GM19239 (cell line): ENCODE measurements at places on chromosomes 5 and 9.
A peak's percentile ranks its signal among the peaks of the same experiment; 100 is the strongest.

DNA sequence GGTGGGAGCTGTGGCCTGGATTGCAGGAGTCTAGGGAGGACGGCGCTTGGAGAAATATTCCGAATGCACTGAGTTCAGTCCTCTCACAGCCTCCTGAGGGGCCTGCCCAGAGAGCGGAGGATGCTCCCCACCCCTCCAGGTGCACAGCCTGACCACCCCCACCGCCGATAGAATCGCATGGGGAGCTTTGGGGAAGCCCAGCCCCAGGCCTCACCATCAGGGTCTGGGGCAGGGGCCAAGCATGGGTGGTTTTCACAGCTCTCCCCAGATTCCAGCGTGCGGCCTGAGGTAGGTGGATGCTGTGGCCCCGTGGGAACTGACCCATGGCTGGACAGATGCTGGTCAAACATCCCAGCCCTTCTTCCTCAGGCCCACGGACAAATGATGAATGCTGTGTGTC lies 79.9 kb upstream of the OLFM1 start:
- DNase-seq, result no peak

DNA sequence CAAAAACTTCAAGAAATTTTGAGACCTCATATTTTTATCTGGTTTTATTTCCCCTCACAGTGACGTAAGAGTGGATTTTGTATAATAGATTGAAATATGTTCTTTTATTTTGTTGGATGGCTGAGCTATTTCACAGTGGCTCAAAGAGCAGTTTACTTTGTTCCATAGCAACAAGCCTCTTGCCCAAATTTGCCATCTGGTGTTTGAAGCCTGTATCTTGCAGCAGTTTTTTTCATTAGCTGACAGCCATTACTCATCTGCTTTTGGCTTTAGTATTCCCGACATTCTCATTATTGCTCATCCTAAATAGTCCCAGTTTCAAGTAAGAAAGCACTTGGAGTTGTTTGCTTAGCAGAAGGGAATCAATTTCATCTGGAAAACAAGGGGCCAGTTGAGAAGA lies 36.3 kb downstream of the GDA start:
- no peak for DNase-seq

DNA sequence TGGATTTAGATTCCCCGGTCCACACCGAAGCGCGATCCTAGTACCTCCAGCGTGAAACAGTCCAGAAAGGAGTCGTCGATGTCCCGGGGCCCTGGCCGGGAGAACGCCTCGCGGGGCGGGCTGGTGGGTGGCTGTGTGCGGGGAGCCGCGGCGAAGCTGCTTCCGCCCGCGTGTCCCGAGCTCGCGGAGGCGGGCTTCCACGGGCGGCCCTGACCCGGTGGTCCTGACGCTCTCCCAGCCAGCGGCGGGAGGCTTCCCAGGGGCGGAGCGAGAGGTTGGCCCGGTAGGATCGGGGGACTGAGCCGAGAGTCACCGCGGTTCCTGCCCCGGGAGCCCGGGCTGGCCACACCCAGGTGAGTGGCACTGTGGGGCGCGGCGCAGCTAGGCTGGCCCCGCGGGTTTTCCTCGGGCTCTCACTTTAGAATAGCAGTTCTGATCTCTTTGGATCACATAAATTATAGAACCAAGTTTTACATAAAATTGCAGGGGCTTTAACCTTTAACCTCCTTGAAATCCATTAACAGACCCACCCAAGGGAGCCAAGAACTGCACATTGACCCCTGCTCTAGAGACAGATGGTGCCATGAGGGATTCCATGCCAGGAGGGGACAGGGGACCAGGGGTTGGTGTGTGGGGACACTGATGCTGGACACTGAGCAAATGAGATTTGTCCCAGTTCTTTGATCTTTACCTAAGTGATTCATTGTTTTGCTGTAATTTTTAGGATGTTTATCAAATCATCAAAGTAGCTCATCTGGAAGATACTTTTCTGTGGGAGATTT lies 29.2 kb upstream of the IL31RA start:
- DNase-seq, result no peak

DNA sequence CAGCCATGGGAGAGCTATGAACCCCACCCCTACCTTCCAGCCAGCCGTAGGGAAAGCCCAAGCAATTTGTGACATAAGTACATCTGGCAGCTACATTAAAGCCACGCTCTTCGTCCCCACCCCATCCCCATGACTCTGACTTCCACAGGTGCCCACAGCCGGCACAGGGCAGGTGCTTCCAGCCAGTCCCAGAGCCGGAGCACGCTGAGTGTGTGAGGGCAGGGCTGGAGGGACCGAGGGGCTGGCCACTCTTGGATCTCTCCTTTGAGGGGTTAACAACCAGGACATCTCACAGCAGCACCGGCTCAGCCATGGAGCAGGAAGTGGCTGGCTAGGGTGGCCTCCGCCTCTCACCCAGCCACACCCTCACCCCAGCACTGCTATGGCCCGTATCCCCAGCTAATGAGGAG lies 2.4 kb upstream of the FAM78A start:
- no peak for DNase-seq

DNA sequence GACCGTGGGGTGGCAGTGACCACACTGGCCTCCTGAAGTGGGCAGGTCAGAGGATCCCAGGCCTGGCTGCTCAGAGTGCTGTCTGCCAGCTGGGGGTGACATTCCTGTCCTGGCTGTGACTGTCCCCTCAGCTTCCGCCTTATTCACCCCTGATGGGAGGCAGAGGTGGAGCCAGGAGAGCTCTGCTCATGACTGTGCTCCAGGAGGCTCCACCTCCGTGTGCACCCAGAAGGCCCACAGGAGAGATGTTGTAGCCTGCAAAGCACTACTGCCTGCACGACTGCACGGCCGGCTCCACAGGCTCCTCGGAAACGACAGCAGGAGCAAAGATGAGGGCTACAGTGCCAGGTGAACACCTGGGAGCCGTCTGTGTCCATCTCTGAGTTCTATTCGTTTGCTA lies 60.9 kb downstream of the ROPN1L start:
- no peak for DNase-seq

DNA sequence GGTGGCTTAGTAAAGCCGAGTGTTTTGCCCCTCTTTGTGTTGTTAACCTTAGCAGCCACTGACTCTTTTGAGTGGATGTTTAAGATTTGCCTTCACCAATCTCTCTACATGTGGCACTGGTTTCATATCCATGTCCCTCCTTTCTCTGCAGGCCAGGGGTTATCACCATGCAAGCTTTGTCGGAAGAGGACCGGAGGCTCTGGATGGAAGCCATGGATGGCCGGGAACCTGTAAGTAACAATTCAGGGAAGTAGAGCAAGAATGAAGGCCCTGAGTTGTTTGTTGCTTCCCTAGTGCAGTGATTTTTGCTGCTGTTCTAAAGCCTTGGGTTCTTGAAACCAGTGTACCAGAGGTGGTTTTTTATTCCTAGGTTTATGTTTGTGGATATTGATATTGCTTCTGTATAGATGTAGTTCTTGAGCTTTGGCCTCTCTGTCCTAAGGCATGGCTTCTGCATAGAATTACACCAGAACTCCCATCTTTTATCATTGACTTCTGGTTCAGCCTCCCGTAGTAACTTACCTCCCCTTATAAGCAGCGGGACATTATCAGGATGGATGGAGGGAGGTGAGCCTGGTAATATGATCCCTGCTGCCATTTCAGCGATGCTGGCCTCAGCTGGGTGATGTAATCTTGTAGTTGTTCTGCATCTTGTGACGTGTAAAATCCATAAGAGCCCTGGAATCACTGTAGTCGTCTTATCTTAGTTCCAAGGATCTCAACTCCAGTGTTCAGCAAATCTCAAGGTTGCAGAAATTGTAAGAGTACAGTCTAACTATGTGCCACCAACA lies 161.9 kb downstream of the ARHGAP26 start:
- DNase-seq, result no peak

DNA sequence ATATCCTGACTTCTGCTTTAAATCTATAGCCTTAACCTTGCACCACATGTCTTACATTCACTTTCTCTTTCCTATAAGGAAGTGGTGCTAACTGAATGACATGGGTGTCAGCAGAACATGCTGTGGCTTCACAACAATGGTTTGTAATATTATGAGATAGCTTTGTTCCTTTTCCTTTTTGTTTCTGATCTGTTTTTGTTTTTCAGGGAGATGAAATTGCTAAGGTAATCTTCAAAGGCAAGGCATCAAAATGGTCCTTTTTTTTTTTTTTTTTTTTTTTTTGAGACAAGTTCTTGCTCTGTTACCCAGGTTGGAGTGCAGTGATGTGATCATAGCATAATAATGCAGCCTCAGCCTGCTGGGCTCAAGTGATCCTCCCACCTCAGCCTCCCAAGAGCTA lies 53.6 kb upstream of the RANBP6 start:
- DNase-seq, result peak; percentile 52

DNA sequence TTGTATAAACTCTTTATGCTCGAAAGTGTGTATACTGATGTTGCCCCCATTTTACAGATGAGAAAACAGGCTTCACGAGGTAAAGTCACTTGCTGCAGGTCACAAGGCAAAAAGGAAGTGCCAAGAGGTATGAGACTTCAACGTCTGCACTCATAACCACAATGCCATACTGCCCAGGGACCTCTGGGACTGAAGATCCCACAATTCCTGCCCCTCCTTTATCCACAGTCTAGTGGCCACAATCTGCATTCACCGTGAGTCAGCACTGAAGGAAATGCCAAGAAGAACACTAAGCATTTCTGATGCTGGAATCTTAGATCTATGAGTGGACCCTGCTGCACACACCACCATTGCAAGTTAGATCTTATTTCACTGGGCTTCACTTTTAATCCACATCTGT lies 37.3 kb downstream of the MED27 start:
- DNase-seq, result no peak

DNA sequence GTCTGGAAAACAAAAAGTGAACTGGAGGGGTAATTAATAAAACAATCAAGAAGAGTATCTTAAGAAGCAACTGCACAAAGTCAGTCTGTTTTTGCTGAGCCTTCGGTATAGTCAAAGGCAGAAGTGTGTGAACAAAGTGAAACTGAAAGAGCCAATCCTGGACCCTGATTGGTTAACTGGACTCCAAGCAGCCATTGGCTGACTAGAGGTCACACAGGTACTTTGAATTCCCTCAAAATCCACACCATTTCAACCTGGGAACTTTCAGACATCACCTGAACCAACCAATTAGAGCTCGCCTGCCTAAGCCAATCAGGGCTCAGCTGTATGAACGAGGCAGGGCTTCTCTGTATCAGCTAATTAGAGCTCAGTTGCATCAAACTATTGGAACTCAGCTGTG lies 286.7 kb downstream of the TLE4 start:
- no peak for DNase-seq

DNA sequence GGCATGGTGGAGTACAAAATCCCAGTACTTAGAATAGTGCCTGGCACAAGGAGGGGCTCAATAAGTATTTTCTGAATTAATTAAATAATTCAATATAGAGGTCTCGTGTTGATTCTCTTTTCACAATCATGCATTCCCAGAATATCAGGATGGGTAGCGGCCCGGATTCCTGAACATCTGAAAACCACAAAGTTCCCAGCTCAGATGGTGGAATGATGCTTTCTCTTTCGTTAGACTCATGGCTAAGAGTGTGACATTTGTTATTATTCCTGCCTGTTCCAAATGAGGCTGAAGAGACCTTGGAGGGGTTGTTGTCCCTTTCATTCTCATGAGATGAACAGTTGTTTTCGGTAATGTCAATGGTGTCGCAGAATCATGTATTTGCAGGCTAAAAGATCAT lies 95.4 kb upstream of the LIFR start:
- no peak for DNase-seq

DNA sequence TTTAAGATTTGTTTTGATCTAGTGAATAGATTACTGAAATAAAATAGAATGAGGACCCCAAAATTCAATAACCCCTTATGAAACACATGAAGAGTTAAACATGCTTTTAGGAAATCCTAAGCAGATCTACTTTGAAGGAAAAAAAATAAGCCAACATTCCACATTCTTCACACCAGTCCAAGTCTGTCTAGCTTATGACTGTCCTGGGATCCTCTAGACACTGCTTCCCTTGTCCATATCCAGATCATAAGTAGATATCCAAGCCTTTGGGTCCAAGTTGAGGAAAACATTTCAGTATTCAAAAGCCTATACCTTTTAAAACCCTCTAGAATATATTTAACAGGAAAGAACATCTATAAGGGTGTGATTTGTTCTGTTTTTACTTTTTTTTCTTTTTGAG lies 58.8 kb upstream of the MINAR2 start:
- DNase-seq, result no peak

- no peak for DNase-seq
Observed at GRCh38 chr5:66722686-66723085, 126.5 kb downstream of the MAST4 start.

GRCh38 chr9:83062651-83063527 lies at the start of gene RASEF:
TSS of gene RASEF (minus strand) at chr9:83063142. CDS start at chr9:83062867, 275 bp downstream.
- no peak for DNase-seq

DNA sequence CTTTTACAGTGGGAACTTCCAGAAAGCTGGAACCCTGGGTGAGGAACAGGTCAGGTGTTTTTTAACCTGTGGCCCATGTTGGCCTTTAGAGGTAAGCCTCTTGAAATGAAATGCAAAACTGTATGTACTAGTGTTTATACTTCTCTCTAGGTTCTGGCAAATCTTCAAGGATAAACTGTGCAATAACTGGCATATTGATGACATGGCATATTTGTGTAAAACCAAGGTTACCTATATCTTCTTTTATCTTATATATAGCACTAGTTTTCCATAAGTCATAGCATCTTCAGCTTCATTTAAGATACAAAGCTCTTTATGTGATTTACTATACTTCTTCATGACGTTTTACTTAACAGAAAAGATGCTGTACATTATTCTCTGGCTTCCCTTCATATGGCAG lies 7.4 kb upstream of the IARS1 start:
- no peak for DNase-seq
